ENCODE measurements at places on chromosomes 7 and 10.
A peak's percentile ranks its signal among the peaks of the same experiment; 100 is the strongest.

- no peak for DNase-seq
These were observed 84.8 kb upstream of the PHF14 start for GRCh38 chr7:10888861-10889260.

GRCh38 chr10:47262606-47263533, 37.1 kb upstream of the GDF10 start:
- DNase-seq: no peak

DNA sequence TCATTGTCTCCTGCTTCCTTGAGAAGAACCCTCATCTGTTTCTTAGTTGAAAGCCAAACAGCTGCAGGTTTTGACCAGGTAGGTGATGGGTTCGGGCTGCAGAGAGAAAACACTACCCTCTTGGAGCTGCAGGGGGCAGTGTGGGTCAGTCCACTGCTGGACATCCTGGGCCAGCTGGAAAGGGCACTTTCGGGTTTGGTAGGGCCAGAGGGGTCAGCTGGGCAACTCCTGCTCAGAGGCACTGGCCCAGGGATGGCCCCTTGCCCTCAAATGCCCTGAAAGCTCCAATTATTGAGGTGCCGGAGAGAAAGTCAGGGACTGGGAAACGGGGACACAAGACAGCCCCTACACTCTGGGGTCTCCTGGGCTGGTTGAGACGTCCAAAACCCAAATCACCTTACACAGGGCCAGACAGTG, 90.7 kb downstream of the MKI67 start:
- peak; percentile 30 for DNase-seq

DNA sequence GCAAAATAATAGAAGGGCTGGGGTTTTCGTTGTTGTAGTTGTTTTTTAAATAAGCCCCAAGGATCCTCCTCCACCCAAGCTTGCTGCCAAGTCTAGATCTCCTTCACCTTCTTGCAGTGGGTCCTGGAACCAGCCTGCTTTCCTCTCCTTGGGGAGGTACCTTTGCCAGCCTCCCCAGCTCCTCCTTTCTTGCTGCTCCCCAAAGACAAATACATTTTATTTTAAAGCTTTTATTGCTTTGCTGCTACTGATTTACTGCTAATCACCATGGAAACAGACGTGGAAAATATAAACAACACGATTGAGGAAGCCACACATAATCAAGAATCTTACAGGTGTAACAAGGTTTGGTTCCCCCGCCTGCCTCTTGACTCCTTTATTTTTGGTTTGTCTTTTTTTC, 17.4 kb upstream of the SLF2 start:
- DNase-seq: no peak

GRCh38 chr10:13978533-13979115, 352.1 kb downstream of the FRMD4A start:
- no peak for DNase-seq

GRCh38 chr7:102284399-102284798, 2.3 kb upstream of the SH2B2 start:
- no peak for DNase-seq

GRCh38 chr10:52633266-52633665, 139.3 kb downstream of the MBL2 start:
- DNase-seq: no peak

DNA sequence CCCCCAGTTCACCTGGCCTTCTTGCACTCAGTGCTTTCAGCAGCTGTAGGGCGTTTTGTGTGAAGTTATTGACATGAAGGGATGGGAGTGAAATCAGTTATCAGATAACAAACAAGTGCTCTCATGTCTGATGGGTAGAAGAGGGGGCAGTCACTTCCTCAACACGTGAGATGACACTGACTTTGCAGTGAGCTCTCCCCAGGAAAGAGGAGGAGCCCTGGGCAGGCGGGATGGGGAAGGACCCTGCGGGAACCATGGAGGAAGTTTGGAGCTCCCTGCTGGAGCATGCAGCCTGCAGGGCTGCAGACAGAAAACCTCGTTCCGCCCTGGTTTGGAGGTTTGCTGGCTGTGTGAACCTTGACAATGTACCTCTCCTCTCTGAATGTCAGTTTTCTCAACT, 38.7 kb downstream of the GPR26 start:
- DNase-seq: no peak

- no peak for DNase-seq
These were observed 107.7 kb downstream of the FAM53B start for GRCh38 chr10:124636271-124636995.

GRCh38 chr10:22539579-22540298, 174.6 kb downstream of the PIP4K2A start:
- DNase-seq: no peak

DNA sequence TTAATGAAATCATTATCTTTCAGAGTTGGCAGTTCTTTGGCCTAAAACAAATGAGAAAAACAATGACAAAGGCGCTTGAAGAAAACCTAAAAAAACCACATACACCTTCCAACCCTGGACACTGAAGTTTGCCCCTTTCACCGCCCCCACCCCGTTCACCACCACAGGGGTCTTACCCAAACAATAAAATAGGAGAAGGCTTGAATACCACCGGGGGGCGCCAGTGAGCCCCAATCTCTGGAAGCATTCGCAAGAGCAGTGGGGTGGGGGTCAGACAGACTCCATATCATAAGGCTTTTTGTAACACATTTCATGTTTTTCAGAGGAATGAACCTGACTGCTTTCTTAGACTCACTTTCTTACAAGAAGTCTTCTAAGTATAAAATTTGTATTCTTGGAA, 163.6 kb downstream of the PIP4K2A start:
- DNase-seq: peak; percentile 61

- DNase-seq: peak; percentile 38
These were observed 147.6 kb upstream of the AOAH start for GRCh38 chr7:36871863-36872262.

GRCh38 chr7:28093623-28094232, 86.9 kb downstream of the JAZF1 start:
- peak; percentile 72 for DNase-seq

DNA sequence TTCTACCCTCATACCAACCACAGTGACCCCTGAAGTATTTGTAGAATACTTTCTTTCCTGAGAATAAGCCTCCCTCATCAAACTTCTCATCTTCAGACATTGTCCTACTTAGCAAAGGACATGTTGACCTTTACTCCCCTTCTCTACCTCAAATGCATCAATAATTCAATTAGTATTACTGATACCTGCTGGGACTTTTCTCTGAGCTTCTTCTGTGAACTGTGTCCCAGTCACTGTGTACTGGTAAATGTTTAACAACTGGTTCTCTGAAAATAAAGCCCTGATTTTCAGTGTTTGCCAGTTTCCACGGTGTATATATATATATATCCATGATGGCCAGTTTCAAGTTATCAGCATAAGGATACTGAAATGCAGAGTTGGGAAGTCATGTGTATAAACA, 12.2 kb downstream of the PANK1 start:
- no peak for DNase-seq

GRCh38 chr10:43573250-43574000, 991 bp downstream of the ZNF239 start:
- DNase-seq: no peak

GRCh38 chr7:155710530-155710929, 66.1 kb downstream of the RBM33 start:
- DNase-seq: no peak

GRCh38 chr10:71562904-71563303, 156.7 kb downstream of the C10orf105 start:
- no peak for DNase-seq

DNA sequence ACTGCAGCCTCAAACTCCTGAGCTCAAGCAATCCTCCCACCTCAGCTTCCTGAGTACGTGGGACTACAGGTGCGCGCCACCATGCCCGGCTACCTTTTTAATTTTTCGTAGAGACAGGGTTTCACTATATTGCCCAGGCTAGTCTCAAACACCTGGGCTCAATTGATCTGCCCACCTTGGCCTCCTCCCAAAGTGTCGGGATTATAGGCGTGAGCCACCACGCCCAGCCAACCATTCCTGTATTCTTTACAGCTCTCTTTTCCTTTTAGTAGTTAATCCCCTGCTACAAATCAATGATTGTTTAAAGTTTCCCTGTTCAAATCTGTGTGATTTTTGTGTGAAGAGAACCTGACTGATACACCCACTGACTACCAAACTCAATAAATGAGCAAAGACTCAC, 75.4 kb upstream of the SVIL start:
- DNase-seq: no peak

DNA sequence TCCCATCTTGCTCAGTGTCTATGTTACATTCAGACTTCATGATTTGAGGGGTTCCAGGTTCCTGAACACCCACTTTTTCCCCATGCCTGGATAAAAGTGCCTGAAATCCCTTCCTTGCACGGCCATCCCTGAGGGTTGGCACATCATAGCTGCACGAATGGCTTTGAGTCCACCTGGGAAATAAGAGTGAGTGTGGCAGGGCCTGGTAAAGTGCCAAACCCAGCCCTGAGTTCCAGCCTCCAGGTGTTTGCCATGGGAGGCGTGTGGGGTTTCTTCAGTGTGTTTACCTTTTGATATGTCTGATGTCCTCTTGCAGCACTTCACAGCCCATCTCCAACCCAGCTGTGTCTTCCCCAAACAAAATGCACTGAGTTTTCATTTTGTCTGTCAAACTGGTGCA, 145.7 kb downstream of the PAXIP1 start:
- DNase-seq: no peak

DNA sequence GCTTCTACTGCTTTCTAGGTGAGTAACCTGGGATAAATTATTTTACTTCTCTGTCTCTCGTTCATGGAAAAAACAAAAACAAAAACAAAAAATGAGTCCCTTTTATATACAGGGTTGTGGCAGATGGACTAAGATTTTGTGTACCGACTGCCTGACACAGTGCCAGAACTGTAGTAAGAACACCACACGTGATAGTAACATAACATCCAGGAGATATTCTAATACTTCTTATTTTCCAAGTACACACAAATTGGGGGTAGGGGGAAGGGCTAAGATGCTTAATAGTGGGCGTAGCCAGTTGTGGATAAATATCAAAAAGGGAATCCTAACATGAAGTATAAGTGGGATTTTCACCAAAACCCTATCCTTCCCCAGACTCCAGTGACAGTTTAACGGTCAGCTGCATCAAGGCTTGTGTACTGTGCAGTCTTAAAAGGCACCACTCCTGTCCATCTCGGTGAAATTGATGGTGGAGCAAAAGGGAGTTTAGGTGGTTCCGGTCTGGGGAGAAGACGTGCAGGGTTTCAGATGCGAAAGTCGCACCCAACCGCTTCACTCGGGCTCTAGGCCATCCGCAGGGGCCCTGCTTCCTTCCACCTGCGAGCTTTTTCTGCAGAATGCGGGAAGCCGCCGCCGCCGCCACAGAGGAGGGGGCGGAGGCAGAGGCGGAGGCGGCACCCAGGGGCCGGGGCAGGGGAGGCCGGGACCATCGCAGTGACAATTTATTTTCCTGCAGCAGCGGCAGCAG, at the start of gene STAMBPL1:
TSS of gene STAMBPL1 (plus strand) at position 712 of the 748 bp plus-strand sequence. CDS start 21,464 bp downstream, outside the sequence.
- peak; percentile 27 for DNase-seq

- no peak for DNase-seq
These were observed 174.1 kb downstream of the CNTNAP2 start for GRCh38 chr7:146290746-146291145.

DNA sequence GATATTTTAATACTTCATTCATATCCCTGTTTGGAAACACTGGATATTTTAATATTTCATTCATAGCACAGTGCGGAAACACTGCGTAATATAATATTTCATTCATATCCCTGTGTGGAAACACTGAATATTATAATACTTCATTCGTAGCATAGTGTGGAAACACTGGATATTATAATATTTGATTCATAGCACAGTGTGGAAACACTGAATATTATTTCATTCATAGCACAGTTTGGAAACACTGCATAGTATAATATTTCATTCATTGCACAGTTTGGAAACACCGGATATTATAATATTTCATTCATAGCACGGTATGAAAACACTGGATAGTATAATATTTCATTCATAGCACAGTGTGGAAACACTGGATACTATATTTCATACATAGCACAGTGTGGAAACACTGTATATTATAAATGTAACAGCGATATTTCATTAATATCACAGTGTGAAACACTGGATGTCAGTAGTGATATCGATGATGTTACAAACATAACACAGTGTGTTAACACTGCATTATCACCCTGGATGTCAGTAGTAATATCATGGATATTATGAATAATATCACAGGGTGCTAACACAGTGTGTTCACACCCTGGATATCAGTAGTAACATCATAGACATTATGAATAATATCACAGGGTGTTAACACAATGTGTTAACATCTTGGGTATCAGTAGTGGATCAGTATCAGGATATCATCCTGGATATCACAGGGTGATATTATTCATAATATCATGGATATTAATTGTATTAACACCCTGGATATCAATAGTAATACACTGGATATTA, 2.9 kb upstream of the TMEM225B start:
- no peak for DNase-seq

DNA sequence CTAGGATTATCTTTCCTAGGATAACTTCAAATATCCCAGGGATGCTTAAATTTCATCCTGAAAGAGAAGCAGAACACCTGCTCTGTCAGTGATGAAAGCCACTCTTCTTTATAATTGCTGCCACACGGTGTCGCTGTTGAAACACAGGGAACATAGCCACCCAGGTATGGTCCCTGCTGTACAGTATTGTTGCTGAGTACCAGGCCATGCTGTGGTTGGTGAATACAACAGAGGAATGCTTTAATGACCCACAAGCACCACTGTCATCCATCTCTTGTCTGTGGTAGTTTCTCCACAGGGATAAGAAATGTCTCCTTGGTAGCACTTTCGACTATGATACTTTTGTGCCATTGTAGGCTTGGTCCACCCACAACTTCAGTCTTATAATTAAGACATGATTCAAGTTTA, 70.6 kb upstream of the STARD3NL start:
- DNase-seq: peak; percentile 69

DNA sequence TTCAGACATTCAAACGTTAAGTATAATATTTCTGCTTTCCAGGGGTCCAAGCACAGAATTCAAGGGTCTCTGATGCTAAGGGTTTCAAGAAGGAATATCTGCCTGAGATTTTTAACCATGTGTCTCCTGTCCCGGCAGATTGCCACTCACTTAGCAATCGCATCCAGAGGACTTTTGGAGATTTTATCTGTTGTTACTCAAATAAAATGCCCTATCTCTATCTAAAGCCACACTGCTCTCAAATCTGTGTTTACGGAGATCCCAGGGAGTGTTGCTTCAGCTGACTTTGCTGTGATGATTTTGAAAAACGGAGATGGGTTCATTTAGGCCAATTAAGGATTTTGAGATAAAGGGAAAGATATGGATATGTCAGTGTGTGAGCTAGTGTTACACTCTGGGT, 359.9 kb downstream of the DGKB start:
- no peak for DNase-seq

DNA sequence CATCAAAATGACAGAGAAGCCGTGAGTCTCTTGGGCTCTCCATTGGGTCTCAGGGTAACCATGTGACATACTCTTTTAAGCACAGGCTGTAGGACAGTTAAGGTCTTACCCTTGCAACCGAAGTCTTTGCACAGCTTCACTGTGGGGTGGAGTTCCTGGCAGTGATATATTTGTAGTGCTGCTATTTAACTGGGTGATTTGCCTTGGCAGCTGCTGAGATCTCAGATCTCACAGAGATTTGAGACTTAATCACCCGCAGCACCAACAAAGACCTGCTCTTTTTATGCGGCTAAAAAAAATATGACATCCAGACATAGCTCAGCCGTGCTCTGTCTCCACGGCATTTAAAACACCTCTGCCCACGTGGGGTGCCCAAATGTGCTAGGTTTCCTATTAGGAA, 63.4 kb upstream of the NPTX2 start:
- DNase-seq: no peak
